CD4-positive, alpha-beta T cell treated with Interferon alpha-2 for 1 hour (primary cell): ENCODE measurements at places on chromosomes 7 and 10.

DNA sequence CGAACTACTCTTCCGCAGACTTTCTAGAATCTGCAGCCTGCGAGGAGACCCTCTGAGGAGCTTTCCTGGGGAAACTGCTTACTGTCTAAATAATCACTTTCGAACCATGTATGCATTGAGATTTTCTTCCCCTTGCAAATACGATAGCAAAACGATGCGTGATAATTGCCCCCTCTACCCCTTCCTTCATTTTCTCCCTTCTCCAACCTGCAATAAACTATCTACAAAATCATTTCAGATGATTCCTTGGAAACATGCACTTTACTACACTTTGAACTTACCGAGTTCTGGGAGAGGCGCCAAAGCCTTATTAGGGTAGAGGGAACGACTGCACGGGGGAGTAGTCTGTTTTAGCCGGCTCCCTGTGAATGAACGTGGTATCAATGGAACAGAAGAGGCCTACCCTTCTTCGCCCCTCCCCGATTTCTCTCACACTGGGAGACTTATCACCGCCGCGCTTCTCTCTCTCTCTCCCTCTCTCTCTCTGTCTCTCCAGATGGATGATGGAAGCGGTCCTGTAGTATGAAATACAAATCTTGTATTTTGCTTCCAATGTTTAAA is at the start of gene FGFBP3:
FGFBP3 (minus strand) TSS at position 370 of the 561 bp plus-strand sequence. CDS start 517 bp downstream, outside the sequence.
- DNase-seq: no peak

DNA sequence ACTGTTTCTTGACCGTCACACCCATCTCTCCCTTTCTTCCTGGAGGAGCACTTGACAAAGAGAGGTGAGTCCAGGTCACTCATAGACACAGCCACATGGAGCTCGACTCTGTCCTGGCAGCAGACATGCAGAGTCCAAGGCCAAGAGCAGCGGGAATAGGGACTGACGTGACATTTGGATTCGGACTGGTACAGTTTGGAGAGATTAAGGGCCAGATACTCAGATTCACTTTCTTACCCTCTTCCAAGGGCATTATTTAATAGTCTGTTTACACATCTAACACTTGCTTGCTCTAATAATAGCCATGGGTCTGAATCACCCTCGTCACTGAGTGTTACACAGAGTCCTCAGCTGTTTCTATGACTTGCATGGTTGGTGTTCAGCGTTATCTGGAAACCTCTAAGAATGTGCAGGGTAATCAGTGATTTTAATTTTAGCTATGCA is 39.2 kb upstream of the OTUD1 start:
- no peak for DNase-seq

- no peak for DNase-seq
Observed at GRCh38 chr7:94062372-94062771, 58.2 kb upstream of the BET1 start.

- no peak for DNase-seq
Observed at GRCh38 chr10:49742683-49743463, 19.2 kb downstream of the OGDHL start.

- DNase-seq: no peak
Observed at GRCh38 chr10:15237351-15237750, 68.9 kb upstream of the NMT2 start.

DNA sequence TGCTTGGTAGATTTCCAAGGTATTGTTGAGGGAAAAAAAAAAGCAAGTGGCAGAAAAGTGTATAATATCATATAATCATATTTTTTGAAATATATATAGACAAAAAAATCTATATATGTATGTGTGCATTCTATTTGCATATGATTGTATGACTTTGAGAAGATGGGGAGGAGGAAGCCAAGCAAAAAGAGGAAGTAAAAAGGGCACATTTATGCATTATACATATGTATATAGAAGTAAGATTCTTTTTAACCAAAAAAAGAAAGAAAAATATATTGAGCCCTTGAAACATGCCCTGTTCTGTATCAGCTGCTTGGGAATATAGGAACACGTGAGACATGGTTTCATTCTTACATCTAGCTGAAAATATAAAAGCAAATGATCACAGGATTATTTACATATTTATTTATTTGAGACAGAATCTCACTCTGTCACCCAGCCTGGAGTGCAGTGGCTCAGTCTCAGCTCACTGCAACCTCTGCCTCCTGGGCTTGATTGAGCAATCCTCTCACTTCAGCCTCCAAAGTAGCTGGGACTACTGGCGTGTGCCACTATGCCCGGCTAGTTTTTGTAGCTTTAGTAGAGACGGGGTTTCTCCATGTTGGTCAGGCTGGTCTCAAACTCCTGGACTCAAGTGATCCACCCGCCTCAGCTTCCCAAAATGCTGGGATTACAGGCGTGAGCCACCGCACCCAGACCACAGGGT is 18.0 kb upstream of the SLF2 start:
- DNase-seq: no peak

DNA sequence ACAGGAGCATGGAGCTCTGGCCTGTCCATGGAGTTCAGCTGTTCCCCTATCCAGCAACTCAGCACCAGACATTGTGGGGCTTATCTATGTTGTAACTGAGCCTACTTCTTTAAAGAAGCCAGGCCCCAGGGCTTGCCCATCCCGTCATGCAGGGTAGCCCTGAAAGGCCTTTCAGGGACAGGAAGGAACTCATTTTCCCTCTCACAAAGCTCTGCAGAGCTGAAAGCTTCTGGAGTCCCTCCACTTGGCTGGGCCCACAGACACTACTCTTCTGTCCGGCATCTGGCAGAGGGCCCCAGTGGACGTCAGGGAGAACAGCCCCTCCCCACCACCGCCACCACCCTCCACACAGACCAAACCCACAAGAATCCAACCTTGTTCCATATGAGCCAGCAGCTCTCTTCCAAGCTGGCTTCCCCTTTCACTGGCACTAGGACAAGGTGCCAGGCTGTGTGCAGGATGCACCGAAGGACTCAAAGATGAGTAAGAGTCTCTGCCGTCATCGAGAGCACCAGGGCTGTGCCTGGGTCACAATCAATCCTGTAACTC is 33.1 kb downstream of the DENND2A start:
- no peak for DNase-seq

DNA sequence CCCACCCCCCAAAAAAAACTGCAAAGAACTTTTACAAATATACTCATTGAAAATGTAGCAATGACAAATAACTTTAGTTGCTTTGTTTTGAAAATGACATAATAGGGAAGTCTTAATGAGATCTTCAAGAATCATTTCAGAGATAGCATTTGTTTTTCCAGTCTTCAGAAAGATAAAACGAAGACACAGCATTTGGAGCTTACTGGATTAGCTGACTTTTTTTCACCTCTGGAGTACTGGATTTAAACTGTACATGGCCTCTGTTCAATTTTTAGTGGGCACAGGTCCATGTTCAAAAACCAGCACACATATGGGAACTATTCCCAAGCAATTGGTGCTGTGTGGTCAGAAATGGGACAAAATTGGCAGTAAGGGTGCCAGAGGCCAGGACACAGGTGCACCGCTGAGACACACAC is 3.9 kb downstream of the RAB11FIP2 start:
- DNase-seq: no peak

GRCh38 chr7:74498996-74499834 is 45.5 kb downstream of the GTF2IRD1 start:
- DNase-seq: no peak

DNA sequence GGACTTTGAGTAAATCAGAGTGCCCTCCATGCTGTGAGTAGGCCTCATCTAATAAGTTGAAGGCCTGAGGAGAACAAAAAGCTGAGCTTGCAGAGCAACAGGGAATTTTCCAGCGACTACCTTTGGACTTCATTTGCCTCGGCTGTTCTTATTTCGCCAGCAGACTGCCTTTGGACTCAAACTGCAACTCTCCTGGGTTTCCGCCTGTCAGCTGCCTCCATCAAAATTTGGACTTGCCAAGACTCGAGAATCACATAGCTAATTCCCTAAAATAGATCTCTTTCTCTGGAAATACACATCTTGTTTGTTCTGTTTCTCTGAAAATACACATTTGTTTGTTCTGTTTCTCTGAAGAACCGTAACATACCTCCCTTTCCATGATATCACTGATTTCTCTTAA is 93.8 kb downstream of the ITGB8 start:
- no peak for DNase-seq

DNA sequence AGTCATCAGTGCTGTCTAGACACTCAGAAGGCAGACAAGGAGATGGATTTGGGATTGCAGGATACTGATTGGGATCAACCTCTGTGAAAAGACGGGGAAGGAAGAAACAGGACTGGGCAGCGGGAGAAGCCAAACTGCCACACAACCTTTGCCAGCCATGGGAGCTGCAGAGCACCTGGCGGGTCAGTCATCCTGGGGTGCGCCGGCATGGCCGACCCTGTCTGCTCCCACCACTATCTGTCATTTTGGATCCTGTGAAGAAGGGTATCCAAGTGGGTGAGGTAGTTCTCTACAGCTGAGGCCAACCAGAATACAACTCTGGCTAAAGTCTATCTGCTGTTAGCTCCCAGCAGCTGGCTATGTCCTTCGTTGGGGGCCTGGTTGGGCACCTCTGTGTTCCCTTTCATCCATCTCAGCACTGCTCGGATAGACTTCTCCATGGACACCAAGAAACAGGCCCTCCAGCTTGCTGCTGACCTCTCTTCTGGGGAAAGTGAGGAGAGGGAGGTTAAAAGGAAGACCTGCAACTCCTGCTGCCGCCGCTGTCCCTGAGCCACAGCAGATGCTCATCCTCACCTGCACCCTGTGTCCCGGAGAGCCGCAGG is 11.7 kb upstream of the RBM17 start:
- no peak for DNase-seq

- DNase-seq: no peak
Observed at GRCh38 chr10:32205670-32206069, 141.3 kb downstream of the EPC1 start.

DNA sequence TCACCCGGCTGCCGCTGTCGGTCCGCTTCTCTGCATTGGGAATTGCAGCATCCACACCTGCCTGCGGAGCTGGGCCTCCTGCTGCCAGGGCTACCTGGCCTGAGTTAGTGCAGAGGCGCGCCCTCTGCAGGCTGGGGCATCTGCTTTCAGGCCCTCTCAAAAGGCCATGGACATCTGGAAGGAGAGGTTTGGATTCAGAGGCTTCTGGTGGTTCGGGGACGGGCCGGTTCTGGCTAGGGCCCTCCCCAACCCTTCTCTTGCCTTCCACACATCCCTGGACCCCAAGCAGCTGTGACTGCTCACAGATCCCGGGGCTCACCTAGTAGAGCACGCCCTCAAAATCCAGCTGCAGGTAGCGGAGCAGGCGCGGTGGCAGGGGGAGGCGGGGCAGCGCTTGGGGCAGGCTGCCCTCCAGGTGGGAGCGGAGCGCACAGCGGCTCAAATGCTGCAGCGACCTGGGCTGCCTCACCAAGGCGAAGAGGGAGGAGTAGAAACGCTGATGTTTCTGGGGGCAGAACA is 8.4 kb upstream of the GBX1 start:
- DNase-seq: no peak

GRCh38 chr7:75628055-75628454 is 110.7 kb downstream of the HIP1 start:
- DNase-seq: no peak
